Activated CD4-positive, alpha-beta T cell treated with anti-CD3 and anti-CD28 coated beads, Interleukin-2, amount 50 U/mL, for 24 hours (primary cell): ENCODE measurements at places on chromosomes 11 and 22.

GRCh38 chr22:23115369-23115768 lies 26.4 kb downstream of the RSPH14 start:
- no peak for DNase-seq

GRCh38 chr11:92702805-92703448 lies 266.5 kb upstream of the MTNR1B start:
- DNase-seq, result no peak

DNA sequence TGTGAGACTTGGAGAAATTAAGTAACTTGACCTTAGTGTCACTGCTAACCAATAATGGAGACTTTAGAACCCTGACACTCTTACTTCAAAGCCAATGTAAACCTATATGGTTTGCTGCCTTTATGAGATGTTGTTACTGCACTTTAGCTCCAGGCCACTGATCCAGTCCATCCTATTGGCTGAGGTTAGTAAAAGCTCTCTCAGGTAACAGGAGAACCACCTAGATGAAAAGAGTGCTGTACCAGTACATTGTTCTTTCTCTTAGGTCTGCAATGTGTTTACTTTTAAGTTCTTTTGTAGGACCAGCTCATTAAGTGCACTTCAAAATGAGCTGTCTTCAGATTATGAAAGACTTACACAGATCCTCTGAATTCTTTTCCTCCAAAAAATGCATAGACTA lies 994.0 kb upstream of the FAT3 start:
- no peak for DNase-seq

- DNase-seq, result no peak
Measured at GRCh38 chr11:69008737-69009440, 4.2 kb downstream of the MRGPRF start.

- no peak for DNase-seq
Measured at GRCh38 chr11:26983645-26984044, 10.3 kb upstream of the FIBIN start.

DNA sequence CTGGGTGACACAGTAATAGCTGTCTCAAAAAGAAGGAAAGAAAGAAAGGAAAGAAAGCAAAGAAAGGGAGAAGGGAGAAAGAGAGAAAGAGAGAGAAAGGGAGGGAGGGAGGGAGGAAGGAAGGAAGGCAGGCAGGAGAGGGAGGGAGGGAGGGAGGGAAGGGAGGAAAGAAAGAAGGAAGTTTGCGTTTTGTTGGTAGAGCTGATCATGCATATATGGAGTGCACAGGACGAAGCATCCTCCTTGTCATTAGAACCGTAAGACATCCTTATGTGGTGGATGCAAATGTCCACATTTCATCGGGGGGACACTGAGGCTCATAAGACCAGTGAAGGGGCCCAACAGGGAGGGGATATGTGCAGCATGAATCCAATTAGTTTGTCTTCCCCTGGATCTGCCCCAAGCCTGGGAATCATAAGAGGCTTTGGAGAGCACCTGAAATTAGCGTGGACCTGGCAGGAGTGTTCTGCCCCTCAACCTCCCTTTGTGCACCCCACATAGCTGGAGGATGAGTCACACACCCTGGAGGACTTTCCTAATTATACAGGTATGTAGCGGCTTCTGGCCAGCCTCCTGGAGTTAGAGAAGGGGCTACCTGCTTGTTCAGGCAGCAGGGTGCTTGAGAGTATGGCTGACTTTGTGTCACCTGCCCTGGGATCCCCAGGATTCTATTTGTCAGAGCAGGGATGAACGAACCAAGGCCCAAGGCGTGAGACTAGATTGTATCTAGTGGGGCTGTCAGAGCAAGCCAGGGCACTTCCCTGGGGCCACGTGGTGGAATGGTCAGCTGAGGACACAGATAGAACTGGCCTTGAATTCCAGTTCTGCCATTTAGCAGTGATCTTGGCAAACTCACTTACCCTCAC lies 119.7 kb upstream of the CD82 start:
- DNase-seq, result no peak

GRCh38 chr11:19779740-19780139 lies 67.1 kb downstream of the NAV2 start:
- DNase-seq, result no peak

- no peak for DNase-seq
Measured at GRCh38 chr22:42745118-42745517, 24.4 kb upstream of the A4GALT start.
